CD4-positive, alpha-beta T cell treated with Interferon gamma for 1 hour (primary cell): ENCODE measurements at places on chromosomes 2 and 18.

DNA sequence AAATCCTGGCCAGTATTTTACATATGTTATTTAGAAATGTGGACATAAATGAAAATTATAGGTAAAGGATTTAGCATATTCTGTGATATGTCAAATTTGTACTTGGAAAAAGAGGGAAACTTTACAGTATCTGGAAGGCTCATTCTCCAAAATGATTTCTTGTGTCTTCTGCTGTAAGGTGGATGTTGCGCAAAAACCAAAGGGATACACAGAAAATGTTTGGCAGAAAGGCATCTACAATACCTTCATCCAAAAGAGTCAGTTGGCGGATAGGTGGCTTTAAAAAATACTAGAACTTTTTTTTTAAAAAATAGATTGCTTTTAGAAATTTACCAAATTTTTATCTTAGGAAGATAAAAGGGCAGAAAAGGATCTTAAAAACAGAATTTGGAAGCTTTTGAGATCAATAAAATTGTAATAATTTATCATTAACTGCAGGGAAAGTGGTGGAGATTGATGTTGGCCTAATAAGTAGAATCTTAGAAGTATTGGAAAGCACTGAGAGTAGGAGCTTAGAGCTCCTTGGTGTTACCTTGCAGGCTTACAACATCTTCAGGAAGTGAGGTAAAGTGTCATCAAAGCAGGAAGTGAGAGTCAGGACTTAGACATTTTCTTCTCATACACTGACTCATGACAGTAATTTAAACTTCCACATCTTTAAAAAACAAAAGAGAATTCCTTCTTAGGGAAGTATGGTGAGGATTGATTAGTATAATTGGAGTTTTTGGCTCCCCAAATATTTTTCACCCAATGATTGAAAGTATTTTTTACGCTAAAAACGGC is 2.1 kb downstream of the NABP1 start:
- no peak for DNase-seq

- no peak for DNase-seq
Measured at GRCh38 chr2:89842180-89842908, 1150.9 kb downstream of the RPIA start.

- no peak for DNase-seq
Measured at GRCh38 chr18:10387399-10387798, 67.0 kb upstream of the APCDD1 start.

GRCh38 chr2:70855667-70856066 is 20.1 kb upstream of the CD207 start:
- no peak for DNase-seq

DNA sequence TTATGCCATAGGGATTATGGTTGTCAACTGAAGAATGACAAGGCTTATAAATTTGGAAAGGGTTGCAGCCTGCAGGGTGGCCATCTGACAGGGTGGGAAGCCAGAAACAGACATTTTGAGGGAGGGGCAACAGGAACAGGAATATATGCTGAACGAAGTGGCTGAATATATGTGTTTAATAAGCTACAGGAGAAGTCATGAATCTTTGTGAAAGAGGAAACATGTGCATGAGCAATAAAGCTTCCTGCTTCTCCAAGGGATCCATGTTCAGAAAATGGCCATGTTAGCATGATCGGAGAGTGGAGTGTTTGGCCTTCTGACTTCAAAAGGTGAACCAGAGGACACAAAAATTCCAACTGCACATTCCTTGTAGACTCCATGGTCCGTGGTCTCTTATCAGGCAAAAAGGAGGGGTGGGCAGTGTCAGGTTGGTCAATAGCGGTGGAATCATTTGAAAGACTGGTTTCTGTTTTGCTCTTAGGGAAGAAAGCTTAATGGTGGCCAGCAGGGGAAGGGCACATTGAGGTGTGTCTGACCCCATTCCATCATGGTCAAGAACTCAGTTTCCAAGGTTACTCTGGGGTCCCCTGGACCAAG is 144.1 kb downstream of the SOCS6 start:
- no peak for DNase-seq

GRCh38 chr18:74388227-74388626 is 68.9 kb downstream of the DIPK1C start:
- no peak for DNase-seq

DNA sequence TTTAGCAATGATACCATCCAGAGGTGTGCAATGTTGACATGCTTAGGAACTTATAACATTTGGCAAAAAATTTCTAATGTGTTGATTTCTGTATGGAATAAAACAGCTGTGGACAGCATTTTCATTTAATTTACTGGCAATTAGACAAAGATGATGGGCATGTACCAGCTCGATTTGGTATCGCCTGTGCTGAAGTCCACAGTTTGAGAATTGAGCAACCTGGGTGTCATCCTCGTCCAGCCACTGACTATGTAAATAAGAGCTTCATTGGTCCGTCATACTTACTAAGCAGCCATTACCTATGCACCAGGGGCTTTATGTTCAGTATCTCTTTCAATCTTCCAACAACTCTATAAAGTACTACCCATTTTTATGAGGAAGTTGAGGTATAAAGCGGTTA is 24.6 kb upstream of the ACAA2 start:
- no peak for DNase-seq

- no peak for DNase-seq
Measured at GRCh38 chr2:44635725-44636124, 274.0 kb downstream of the CAMKMT start.

DNA sequence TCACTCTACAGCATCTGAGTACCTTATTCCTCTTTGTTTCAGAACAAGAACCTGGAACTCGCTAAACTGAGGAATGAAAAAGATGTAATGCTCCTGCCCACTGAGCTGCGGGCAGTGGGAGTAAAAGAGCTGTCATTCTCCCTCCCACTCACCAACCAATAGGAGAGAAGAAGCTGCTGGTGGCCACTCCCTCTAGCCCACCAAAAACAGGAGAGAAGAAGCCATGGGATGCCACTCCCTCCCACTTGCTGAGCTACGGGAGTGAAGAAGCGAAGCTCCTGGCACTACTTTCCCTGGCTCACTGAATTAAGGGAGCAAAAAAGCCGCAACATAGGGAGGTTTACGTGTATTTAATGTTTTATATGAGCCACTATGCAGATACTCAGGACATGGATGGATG is 53.7 kb downstream of the RIT2 start:
- no peak for DNase-seq

GRCh38 chr2:147181351-147182029 is 663.3 kb upstream of the ACVR2A start:
- DNase-seq = no peak

DNA sequence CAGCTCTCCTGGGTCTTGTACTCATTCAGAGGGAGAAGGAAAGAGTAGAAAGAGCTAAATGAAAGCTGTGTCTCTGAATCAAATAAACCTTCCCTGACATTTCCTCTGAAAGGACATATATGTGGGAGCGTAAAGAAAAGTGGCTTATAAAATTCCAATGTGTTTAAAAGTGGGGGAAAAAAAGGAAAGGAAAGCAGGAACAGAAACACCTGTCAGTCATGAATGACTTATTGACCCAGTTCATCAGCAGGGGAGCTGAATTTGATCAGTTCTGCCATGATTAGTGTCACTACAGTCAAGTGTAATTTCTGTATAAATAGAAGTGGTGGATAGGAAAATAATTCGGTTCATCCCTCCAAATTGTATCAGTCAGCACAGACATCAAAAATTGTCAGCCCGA is 382.5 kb downstream of the ERBB4 start:
- no peak for DNase-seq

DNA sequence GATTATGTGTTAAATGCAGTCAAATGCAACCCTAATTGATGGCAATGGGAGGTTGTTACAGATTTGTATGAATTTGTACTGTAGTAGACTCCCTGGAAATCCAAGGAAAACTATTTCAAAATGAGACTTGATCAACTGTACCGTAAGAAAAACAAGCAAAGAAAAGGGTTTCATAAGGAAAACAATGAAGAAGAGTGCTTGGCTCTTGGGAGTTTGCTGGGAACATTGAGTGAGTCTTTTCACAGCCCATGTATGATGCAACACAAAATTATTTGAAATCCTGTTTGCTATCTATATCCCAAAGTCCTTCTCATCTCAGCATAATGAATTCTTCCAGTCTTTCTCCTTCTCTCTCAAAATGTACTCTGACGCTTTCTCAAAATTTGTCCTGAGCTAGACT is 67.0 kb upstream of the OSR1 start:
- no peak for DNase-seq

DNA sequence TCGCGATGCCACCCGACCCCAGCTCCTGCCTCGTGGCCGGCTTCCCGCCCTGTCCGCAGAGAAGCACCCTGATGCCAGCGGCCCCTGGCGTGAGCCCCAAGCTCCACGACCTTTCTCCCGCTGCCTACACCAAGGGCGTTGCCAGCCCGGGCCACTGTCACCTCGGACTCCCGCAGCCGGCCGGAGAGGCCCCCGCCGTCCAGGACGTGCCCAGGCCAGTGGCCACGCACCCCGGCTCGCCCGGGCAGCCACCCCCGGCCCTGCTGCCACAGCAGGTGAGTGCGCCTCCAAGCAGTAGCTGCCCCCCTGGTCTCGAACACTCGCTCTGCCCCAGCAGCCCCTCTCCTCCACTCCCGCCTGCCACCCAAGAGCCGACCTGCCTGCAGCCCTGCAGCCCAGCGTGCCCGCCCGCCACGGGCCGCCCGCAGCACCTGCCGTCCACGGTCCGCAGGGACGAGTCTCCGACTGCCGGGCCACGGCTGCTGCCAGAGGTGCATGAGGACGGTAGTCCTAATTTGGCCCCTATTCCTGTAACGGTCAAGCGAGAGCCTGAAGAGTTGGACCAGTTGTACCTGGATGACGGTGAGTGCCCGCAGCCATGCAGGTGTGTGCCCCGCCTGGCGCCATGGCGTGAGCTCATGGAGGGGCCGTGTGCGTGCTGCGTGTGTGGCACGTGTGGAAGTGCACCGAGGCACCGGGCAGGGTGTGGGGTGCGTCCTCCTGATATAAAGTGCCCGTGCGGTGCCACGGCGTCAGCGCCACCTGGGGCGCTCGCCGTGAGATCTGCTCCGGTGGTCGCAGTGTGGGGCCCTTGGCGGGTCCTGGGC is 90.8 kb downstream of the NFATC1 start:
- no peak for DNase-seq

- no peak for DNase-seq
Measured at GRCh38 chr2:2038746-2039530, 292.1 kb downstream of the MYT1L start.

GRCh38 chr2:236887531-236887930 is 198.2 kb upstream of the COPS8 start:
- DNase-seq = no peak

- no peak for DNase-seq
Measured at GRCh38 chr18:68150961-68151360, 563.9 kb downstream of the TMX3 start.

GRCh38 chr2:182098648-182099047 is 113.0 kb downstream of the PPP1R1C start:
- DNase-seq = no peak
